Activated naive CD4-positive, alpha-beta T cell treated with anti-CD3 and anti-CD28 coated beads, Interleukin-2, amount 10 ng/mL, durations not matched to agents 7 days and 5 days (primary cell): ENCODE measurements at places on chromosomes 3 and 15.

DNA sequence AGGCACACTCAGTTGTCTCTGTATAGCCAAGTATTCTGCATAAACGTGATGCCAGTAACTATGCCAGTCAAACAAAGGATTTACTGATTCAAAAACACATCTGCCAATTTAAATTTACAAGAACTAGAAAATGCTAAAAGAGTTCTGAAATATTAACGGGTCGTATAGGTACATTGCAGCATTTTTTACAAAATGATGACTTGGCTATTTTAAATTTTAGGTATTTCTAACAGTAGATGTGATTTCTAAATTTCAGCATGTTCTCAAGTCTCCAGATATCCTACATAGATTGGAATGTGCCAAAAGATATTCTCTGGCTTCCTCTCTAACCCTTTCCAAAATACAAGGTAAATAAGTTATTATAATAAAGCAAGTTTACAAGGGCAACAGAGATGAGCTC, 60.3 kb downstream of the MORC1 start:
- DNase-seq = no peak

GRCh38 chr3:115577000-115577399, 46.3 kb upstream of the GAP43 start:
- no peak for DNase-seq

- no peak for DNase-seq
Observed at GRCh38 chr3:150225986-150226385, 182.1 kb upstream of the TSC22D2 start.

GRCh38 chr15:69082554-69082953, 68.1 kb downstream of the NOX5 start:
- DNase-seq = no peak

DNA sequence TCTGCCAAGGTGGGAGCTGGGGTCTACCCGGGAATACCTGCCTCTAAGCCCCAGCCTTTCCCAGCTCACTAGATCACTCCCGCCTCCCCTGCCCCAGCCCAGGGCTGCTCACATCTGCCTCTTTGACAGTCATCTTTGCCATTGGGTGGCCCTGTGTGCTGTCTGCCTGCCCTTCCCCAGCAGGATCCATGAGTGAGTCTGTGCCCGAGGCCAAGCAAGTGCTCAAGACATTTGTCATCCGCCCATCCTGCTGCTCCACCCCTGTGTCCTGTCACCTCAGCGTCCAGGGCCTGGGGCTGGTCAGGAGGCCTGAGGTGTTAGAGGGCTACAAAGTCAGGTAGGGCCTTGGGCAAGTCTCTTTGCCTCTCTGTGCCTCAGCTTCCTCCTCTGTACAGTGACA, 89.4 kb downstream of the LSM3 start:
- no peak for DNase-seq

DNA sequence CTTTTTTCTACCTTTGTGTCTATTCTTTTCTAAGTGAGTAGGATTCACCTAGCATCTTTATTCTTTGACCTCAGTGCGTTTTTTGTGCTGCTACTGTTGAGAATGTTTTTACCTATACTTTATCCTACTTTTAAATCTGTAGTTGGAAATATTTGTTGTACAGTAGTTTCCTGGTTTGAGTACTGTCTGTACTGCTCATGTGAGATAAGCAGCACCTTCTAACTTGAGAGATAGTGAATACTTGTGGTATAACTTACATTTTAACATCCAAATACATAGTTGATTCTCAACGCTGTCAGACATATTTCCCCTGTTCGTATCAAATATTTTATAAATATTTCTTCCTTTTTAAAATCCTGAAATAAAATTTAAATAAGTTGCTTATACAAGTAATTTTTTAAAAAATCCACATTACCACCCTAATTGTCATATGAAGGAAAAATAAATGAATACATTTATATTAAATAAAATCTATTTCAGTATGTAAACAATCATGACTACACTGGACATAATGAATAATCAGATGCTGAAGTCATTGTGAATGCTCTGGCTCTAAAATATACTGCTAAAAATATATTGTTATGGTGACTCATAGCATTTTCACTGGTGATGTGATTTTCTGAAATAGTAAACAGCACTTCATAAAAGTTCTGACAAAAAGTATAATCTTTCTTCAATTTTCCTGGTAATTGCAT, 17.4 kb downstream of the ATP11B start:
- DNase-seq = no peak

GRCh38 chr3:111762537-111762936, 96.5 kb upstream of the PHLDB2 start:
- no peak for DNase-seq

DNA sequence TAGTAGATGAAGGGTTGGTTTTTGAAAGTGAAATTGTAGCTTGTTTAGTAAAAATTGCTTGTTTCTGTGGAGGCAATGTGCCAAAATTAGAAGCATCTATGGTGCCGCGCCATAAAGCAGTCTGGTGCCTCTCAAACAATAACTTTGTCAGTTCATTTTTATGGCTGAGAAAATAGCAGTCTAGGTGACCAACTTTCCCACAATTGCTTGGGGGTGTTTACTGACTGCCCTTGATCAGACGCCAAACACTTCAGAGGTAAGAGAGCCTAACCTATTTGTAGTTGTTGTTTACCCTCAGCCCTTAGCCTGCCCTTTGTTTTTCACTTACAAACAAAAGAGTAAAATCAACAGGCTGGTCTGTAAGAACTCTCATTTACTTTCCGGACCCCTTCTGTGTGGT, 174.5 kb downstream of the FNDC3B start:
- DNase-seq = no peak

- no peak for DNase-seq
Observed at GRCh38 chr3:194749631-194750490, 64.2 kb downstream of the FAM43A start.

DNA sequence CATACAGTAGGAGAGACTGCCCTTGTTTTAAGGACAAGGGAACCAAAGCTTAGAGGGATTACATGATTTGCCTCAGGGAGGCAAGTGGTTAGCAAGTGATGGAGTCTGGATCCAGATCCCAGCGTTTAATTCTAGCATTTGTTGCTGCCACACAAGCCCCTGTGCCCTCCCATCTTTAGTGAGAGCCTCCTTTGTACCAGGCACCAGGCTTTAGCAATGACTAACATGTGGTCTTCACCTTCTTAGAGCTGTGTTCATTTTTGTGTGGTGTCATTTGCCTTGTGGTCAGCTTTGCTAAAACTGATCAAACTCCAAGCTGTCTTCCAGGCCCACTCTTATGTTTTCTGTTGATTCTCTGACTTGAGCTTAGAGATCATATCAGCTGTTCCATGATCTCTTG, 290.5 kb downstream of the RPLP1 start:
- DNase-seq = no peak

- no peak for DNase-seq
Observed at GRCh38 chr3:45756055-45756454, 40.3 kb downstream of the SLC6A20 start.

GRCh38 chr3:77933926-77934325, 894.0 kb downstream of the ROBO2 start:
- no peak for DNase-seq

GRCh38 chr15:22903427-22903826, 65.0 kb downstream of the NIPA2 start:
- no peak for DNase-seq

DNA sequence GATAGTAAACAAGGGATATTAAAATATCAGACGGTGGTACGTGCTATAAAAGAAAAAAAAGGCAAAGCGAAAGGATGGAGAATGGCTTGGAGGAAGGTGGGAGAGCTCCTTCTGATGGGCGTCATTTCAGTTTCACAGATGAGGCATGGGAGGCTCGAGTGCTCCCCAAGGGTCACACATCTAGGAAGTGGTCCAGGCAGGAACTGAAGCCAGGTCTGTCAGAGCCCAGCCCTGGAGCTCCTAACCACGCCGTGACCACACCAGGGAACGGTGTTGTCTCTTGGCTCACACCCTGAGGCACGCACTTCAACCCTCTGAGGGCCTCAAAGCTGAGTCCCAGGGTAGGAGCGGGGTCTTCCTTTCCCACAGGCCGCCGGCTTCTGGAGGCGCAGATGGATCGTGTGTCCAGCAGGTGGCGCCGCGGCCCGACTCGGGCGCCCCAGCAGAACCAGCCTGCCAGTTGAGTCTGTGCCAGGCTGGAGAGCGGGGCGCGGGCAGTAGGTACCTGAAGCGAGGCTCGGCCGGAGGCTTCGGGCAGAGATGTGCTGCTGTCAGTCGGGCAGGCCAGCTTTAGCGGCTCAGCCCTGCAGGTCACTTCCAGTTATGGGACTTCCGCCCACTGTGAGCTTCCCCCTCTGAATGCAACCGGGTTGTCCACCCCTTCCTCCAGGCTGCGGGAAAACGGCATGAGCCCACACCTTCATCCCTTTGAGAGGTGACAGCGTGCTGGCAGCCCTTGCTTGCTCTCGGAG, 68.1 kb downstream of the SLC6A1 start:
- DNase-seq = peak; percentile 56

- DNase-seq = no peak
Observed at GRCh38 chr3:124907957-124908356, 20.8 kb upstream of the ITGB5 start.

DNA sequence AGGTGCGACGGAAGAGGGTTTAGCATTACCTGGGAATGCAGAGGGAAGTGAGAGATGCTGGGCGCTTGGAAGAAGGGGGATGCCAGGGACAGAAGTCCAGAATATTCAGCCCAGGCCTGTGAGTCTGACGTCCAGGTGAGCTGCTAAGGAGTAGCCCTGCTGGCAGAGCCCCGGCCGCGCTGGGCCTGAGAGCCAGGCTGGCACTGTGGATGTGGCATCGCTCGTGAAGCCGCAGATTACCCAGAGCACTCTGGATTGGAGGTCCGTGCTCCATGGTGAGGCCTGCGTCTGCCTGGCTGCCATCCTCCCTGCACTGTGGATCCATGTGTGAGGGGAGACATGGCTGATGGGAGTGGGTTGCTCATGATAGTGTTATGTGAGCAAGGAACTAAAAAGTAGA, 14.5 kb downstream of the MAN2A2 start:
- no peak for DNase-seq

- DNase-seq = no peak
Observed at GRCh38 chr3:100988080-100988479, 5.1 kb downstream of the ABI3BP start.

- no peak for DNase-seq
Observed at GRCh38 chr15:31559786-31560185, 233.2 kb downstream of the KLF13 start.

DNA sequence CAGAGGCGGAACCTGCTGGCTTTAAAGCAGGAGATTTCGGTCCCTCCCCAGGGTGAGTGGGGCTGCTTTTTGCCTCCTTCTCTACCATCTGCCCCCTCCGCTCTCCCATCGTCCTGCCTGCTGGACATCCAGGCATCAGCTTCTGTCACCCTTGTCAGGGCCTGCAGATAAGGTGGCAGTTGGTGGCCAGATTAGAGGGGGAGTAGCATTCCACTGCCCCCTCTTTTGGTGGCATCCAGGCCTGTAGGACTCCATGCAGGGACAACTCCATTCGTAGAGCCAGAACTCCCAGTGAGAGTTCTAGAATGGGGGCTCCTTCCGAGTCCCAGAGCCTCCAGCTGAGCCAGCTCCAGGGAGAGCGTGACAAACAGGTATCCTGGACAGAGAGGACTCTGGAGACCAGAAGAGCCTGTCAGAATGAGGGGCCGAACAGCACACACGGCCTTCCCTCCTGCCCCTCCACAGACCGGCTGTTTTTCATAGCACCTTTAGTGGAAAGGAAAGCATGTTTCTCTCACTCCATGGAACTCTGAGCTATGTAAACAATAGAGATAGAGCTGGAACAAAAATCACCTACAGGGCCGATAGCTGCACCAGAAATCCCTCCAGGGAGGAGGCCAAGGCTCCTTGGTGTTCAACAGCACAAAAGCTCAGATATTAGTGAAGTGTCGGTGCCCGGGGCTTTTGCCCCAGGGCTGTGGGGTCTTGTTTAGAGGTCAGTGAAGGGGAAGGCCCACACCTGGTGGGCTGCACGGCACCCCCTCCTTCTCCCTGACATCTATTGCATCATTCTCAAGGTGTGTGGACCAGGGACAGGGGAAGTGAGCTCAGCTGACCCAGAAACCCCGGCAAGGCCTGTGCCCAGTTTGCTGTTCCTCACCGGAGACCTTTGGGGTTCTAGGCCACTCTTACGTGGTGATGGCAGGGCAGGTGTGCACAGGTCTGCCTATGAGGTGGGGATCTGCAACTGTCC, 34.2 kb downstream of the MAGEF1 start:
- no peak for DNase-seq

- DNase-seq = peak; percentile 64
Observed at GRCh38 chr3:195270079-195270816, 711 bp downstream of the XXYLT1 start.

GRCh38 chr3:197997936-197998335, 37.9 kb downstream of the LMLN start:
- no peak for DNase-seq

DNA sequence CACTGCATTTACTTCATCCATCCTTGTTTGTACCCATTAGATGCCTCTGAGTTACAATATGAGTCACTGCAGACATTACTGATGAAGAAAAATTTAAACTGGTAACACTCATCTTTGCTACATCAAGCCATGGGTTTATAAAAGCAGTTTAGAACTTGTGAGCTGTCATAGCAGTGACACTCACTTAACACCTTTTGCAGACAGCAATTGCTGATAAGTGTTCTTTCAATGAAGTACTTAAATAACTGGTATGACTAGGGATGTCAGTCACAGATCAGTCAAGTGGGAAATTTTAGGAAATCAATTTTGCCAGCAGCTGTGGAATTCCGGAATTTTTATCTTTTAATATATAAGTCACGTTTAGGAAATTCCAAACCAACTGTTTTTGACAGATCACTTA, 643.0 kb downstream of the TBL1XR1 start:
- no peak for DNase-seq

- no peak for DNase-seq
Observed at GRCh38 chr3:167394003-167394402, 13.9 kb upstream of the ZBBX start.

DNA sequence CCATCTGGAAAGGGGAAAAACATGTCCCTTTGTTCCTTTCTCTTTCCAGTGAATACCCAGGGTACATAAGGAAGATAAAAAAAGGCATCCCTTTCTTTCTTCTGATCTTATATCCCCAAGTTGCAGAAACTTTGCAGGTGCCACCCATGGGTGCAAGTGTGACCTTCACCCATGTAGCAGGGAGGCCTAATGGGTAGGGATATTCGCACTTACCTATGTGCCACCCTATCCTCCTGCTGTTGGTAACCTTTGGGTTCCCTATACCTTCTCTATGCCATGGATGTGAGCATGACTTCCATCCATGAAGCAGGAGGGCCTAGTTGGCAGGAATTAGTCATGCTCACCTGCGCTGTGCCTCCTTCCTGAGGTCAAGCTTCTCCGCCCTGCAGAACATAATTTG, 59.2 kb upstream of the C15orf39 start:
- DNase-seq = no peak

- no peak for DNase-seq
Observed at GRCh38 chr15:89680282-89680873, 1.2 kb upstream of the PLIN1 start.

GRCh38 chr3:119230745-119231144, 9.9 kb downstream of the B4GALT4 start:
- DNase-seq = no peak

GRCh38 chr15:69781411-69782125, 316.1 kb downstream of the TLE3 start:
- no peak for DNase-seq
